SJCRH30 (cell line): ENCODE measurements at places on chromosomes 7 and 10. TPM values are rescaled to one million over a fixed set of nuclear protein-coding genes. Genes with fewer than 3 reads are reported as not detected.

DNA sequence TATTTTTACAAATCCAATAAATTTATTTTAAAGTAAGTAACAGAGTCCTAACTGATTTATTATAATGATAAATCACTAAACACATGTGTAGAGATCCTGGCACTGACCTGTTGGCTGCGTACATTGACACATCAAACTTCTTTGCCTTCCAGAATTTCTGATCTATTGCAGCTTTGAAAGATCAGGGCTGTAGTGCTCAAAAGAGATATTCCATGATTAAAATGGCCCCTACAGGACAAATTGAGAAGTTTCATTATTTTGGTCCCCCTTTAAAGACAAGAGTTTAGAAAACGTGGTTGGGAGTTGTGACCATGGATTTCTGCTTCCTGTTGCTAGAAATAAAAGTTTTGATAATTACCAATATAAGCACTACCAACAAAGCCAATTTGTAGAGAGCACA lies 87.7 kb upstream of the PDK4 start:
- H3K36me3 ChIP-seq = no peaks in the 10 kb centered on the region
- 0 out of 2 replicates have a peak, but pooled peaks cover 3% of the 10 kb centered on the region for H3K4me1 ChIP-seq
- H3K4me3 ChIP-seq = no peak overlapping the region
- no peak overlapping the region for H3K27ac ChIP-seq

STARD3NL gene
- total RNA-seq = 153 and 162 TPM in 2 replicates

AZGP1 gene
- 0.10 TPM in 1 of 2 replicates, not detected in the other for total RNA-seq

- DNase-seq = no peak
- H3K36me3 ChIP-seq = no peaks in the 10 kb centered on the region
- no peaks in the 10 kb centered on the region for H3K4me1 ChIP-seq
- H3K4me3 ChIP-seq = no peak overlapping the region
- no peak overlapping the region for H3K27ac ChIP-seq
Observed at GRCh38 chr7:75858410-75858809, 20.4 kb upstream of the RHBDD2 start.

SPDYE2B gene
- not detected in 2 replicates for total RNA-seq

- H3K27ac ChIP-seq = no peak overlapping the region
- H3K4me3 ChIP-seq = no peak overlapping the region
- H3K36me3 ChIP-seq = no peaks in the 10 kb centered on the region
- peaks cover 26% of the 10 kb centered on the region for H3K27me3 ChIP-seq
- peak; percentile 57 for DNase-seq
Observed at GRCh38 chr7:142338633-142339501, 81.0 kb upstream of the PRSS58 start.

ELOVL3 gene
- 0.42 and 0.53 TPM in 2 replicates for total RNA-seq

- no peaks in the 10 kb centered on the region; the same call in 1 of the 2 replicates for H3K27me3 ChIP-seq
- no peak overlapping the region for H3K4me3 ChIP-seq
- no peak for DNase-seq
- H3K4me1 ChIP-seq = no peaks in the 10 kb centered on the region
Observed at GRCh38 chr10:75475460-75476182, 44.2 kb downstream of the LRMDA start.

KCTD7 gene
- total RNA-seq = 12.1 and 12.5 TPM in 2 replicates
